Mammary epithelial cell (primary cell): ENCODE measurements at places on chromosomes 1 and 21. TPM values are rescaled to one million over a fixed set of nuclear protein-coding genes. Genes with fewer than 3 reads are reported as not detected.

Gene PALMD
- 0.69 and 2.7 TPM in 2 replicates for total RNA-seq

Gene RBP7
- total RNA-seq: 0.50 TPM

Gene LCE6A
- total RNA-seq: not detected in 2 replicates

Gene SYNC
- 60.0 TPM for total RNA-seq

Gene REG4
- total RNA-seq: not detected in 2 replicates

Gene DCLRE1B
- total RNA-seq: 4.2 and 12.1 TPM in 2 replicates

Gene GRHL3
- total RNA-seq: 1.3 TPM

Gene MASP2
- 0.37 and 0.49 TPM in 2 replicates for total RNA-seq

Gene POU2F1
- 10.2 TPM for total RNA-seq

Gene SRRM1
- total RNA-seq: 56.0 TPM

Gene APOBEC4
- total RNA-seq: not detected in 2 replicates

Gene AUNIP
- total RNA-seq: 5.1 and 9.3 TPM in 2 replicates

Gene CR1
- total RNA-seq: not detected in 2 replicates

Gene PLA2G5
- not detected for total RNA-seq

Gene ENTREP3
- 55.6 and 66.1 TPM in 2 replicates for total RNA-seq

Gene HEYL
- not detected for total RNA-seq

Gene ZNF697
- total RNA-seq: 7.3 TPM

Gene CAP1
- total RNA-seq: 556 and 877 TPM in 2 replicates

Gene IL19
- not detected in 2 replicates for total RNA-seq

Gene ZNF644
- total RNA-seq: 41.5 and 45.1 TPM in 2 replicates

Gene TRAF3IP3
- 0.28 TPM in 1 of 2 replicates, not detected in the other for total RNA-seq

Gene MFSD2A
- 14.3 TPM for total RNA-seq

Gene PRAMEF12
- not detected in 2 replicates for total RNA-seq

Gene NEGR1
- total RNA-seq: 1.1 and 2.0 TPM in 2 replicates

Gene NUCKS1
- total RNA-seq: 94.5 TPM

Gene PODN
- not detected in 2 replicates for total RNA-seq

Gene AMY1C
- not detected for total RNA-seq

Gene NCAM2
- total RNA-seq: 0.17 TPM

Gene PLA2G2C
- total RNA-seq: not detected

Gene RXFP4
- not detected for total RNA-seq

Gene NBL1
- total RNA-seq: 49.7 TPM

Gene FAM72B
- 1.0 TPM for total RNA-seq

Gene MKNK1
- total RNA-seq: 21.7 TPM

Gene CLEC20A
- not detected for total RNA-seq

Gene TMEM240
- 0.67 TPM for total RNA-seq

Gene SLC25A34
- 0.67 TPM for total RNA-seq

Gene SELL
- 0.17 TPM for total RNA-seq

Gene PLA2G2A
- not detected for total RNA-seq

Gene LCE1A
- not detected for total RNA-seq

Gene VTCN1
- 4.2 TPM for total RNA-seq

Gene FLG2
- total RNA-seq: not detected in 2 replicates

Gene FAM89A
- total RNA-seq: 16.7 and 24.1 TPM in 2 replicates

Gene TNFRSF18
- total RNA-seq: not detected in 2 replicates

Gene RHD
- not detected for total RNA-seq

Gene SLAMF9
- not detected in 2 replicates for total RNA-seq

Gene DIO1
- not detected for total RNA-seq
